ENCODE measurements at places on chromosomes 3 and 15.

DNA sequence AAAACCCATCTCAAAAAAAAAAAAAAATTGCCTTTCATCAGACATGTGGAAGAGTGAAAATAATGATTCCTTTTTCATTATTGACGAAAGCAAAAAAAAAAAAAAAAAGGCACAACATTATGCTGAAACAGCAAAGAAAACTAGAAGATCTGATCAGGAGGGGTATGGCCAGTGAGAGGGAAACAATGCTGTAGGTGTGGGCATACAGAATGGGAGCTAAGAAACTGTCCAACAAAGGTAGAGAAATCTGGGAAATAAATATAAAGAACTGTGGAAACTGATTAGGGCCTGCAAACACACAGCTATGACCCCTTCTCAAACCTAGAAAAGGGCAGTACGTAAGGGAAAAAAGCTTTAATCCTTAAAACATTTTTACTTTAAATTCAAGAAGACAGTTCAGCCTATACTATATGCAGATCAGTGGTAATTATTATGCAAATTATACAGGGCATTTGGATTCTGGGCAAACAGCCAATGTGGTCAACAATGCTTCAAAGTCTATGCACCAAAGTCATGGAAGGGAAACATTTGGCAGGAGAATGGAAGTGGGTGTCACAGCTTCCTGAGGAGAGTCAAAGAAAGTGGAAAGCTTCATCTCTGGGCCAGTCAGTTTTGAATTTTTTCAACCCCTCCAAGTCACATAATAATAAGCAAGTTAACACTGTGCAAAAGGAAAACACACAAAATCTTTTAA is 68.3 kb upstream of the SLC12A8 start:
- no peak for DNase-seq

DNA sequence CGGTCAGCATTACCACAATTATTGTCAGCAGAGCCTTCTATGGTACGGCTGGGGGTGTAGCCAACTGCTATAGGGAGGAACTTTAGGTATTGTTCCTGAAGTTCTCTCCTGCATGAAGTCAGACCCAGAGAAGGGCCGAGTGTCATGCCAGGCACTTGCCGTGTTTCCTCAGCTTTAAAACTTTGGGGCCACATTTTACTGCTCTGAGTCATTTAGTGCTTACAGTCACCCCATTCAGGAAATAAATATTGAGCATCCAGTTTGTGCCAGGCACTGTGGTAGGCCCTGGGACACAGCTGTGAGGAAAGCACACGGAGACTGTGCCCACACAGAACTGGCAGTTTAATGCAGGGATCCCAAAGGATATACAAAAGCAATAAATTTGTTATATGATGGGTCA is 54.5 kb upstream of the APEH start:
- DNase-seq, result peak; percentile 12

- no peak for DNase-seq
These were observed 866.9 kb downstream of the ROBO1 start for GRCh38 chr3:78900880-78901279.

DNA sequence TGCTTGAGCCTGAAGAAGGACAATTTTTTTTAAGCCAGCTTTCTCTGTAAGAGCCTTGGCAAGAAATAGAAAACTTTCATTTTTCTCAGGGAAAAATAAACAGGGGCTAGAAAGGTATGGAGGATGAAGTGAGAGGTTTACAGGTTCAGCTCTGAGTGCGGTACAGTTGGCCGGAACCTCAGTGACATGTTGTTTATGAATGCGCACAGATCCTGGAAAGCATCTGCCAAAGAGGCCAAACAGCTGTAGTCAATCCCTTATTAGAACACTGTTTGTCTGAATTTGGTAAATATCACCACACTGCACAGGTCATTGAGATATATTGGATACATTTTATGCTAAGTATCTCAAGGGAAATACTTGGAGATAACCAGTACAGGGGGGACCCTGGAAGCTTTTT is 561.8 kb upstream of the MDFIC2 start:
- no peak for DNase-seq

DNA sequence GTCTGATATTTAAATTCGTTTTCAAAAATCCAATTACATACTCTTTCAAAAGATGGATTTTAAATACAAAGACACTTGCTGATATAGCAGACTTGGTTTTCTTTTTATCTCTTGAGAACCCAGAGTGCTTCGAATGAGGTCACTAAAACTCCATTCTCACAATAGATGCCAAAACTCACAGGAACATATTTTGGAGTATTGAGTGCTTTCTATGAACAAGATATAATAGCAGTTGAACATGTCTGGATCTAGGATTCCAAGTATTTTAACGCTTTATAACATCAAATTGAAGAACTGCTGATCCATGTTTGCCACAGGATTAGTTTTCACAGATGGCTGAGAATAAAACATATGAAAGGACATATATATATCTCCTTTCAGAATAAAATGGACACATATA is 113.2 kb downstream of the SAMMSON start:
- DNase-seq, result no peak

GRCh38 chr3:99852851-99853250 is 35.2 kb downstream of the CMSS1 start:
- no peak for DNase-seq

DNA sequence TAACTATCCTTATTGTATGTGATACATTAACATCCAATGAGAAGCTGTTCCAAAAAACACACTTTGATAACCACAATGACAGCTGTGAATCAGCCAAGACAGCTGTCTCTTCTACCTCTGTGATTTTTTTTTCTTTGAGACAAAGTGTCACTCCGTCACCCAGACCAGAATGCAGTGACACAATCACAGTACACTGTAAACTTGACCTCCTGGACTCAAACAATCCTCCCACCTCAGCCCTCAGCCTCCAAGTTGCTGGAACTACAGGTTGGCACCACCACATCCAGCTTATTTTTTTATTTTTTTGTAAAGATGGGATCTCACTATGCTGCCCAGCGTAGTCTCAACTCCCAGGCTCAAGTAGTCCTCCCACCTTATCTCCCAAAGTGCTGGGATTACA is 73.5 kb upstream of the TMCO5A start:
- no peak for DNase-seq

DNA sequence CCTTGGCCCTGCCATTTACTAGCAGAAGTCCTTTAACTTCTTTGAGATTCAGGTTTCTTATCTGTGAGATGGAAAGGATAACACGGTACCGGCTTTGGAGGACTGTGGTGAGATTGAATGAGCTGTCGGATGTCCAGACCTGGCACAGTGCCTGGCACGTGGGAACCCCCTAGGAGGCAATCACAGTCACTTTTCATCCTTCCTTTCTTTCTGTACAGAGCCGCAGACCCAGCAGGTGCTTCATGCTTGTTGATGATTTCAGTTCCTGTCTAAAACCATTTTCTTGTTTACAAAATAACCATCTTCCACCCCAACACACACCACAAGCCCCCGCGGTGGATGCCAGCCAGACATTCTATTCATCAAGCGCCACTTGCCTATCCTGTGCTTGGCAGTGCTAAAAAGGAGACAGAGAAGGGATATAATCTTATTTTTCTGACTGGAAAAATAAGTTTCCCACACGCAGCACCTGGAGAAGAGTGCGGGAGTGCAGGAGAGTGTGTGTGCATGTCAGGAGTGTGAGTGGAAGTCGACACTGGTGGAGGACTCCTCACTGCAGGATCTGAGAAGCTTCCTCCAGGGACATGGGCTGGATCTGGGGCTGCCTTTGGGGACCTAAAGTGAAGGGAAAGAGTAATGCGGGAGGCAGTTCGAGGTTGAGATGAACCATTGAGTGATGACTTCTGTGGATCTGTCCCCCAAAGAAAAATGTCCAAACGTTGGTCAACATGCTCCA is 85.7 kb downstream of the ST6GAL1 start:
- DNase-seq, result no peak

DNA sequence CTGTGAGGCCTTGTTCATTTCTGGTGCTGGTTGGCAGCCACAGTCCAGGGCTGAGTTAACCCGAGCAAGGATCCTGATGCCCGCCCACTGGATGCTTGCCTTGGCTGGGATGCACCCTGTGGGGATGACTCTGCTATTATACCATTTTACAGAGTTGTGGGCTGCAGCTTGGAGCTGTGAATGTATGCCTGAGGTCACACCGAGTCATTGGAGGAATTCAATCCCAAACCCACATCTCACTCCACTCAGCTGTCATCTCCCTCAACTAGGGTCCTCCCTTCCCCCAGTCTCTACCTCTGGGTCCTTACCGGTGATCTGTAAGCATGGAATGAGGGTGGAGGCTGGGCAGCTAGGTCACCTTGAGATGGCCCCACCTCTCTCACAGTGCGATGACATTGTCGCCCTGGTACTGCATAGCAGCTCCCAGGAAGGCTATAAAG is 22.1 kb downstream of the MAPKAPK3 start:
- DNase-seq, result peak; percentile 43

DNA sequence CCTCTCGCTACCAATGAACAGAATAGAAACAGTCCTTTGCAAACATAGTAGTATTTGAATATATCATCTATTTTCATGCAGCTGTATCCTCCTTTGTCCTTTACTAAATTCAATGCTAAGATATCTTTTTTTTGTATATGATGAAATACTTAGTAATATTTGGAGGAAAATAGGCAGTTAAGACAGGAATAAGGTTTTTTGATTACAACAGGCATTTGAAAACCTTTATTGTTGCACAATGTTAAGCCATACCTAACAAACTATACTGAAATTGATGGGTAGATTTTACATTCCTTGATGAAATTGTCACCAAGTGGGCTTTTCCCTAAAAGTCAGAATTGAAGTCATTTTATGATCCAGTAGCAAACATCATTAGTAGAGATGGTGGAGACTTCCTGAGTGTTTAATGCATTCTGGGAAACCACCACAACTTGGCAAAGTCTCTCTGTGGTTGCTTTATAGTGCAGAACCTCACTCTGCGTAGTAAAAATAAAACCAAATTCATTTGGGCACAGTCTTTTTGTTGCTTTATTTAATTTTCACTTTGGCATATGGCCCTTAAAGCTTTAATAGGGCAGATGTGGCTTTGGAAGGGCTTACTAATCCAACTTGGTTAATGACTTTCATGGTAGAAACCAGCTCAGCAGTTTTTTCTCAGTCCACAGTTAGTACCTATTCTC is 216.0 kb downstream of the DIPK2A start:
- no peak for DNase-seq

DNA sequence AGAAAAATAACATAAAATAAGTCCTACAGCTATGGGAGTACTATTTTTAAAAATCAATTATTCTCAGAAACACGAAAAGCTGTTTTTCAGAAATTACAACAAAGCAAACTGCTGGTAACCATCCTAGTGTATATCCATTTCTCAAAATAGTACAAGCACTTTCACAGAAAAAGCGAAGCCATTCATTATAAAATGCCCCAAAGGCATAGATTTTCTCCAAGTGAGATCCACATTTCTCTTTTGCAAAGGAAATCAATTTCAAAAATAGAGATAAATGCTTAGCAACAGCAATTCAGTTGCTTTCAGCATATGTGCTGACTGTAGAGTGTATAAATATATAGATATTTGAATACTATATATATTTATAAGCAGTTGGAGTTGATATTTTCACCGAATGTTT is 1266.3 kb downstream of the SI start:
- DNase-seq, result no peak

GRCh38 chr15:94004697-94005096 is 226.7 kb upstream of the MCTP2 start:
- no peak for DNase-seq

- no peak for DNase-seq
These were observed 4.6 kb downstream of the PLSCR2 start for GRCh38 chr3:146464783-146465182.

DNA sequence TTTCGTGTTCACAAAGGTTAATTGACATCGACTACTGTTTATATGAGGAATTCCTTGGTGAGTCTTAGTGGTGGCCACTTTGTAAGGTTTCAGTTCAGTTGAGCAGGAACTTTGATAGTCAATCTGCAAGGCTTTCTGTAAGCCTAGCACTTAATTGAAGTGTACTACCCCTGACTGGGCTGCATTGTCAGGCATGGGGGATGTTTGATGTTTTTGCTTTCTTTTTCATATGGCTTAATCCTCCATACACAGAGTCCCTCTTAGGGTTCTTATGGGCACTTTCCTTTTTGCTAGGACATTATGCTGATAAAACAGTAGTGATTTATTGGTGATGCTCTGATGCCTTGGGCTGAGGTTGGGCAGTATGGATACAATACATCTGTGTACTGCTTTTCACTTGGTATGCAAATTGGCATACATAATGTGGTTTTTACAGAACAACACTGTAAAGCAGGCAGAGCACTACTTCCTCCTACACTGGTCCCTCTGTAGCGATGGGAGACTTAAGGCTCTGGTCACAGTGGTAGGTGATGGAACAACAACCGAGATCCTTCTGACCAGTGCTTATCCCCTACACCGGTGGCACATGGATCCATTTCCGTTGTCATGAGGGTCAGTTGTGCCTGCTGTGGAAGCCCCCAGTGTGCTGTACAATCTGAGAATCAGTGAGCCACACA is 261.0 kb downstream of the MFSD1 start:
- DNase-seq, result no peak

- no peak for DNase-seq
These were observed 747.3 kb downstream of the CADM2 start for GRCh38 chr3:85706130-85706529.

GRCh38 chr15:67765701-67766100 is 59.6 kb upstream of the SKOR1 start:
- DNase-seq, result no peak

DNA sequence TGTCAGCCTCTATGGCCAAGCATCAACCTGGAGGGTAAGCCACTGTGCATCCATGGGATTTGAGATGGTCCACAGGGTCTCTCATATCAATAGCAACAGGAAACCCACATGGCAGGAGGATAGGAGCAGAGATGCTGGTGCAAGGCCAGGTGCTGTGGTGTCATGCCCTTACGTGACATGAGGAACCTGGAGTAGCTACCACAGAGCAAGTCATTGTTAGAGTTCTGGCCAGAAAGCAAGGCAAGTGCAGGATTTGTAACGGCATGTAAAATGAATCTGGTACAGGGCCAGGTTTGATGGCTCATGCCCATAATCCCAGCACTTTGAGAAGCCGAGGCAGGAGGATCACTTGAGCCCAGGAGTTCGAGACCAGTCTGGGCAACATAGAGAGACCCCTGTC is 14.8 kb upstream of the ZNF774 start:
- no peak for DNase-seq

- DNase-seq, result no peak
These were observed 90.7 kb downstream of the C3orf70 start for GRCh38 chr3:185062191-185062590.

DNA sequence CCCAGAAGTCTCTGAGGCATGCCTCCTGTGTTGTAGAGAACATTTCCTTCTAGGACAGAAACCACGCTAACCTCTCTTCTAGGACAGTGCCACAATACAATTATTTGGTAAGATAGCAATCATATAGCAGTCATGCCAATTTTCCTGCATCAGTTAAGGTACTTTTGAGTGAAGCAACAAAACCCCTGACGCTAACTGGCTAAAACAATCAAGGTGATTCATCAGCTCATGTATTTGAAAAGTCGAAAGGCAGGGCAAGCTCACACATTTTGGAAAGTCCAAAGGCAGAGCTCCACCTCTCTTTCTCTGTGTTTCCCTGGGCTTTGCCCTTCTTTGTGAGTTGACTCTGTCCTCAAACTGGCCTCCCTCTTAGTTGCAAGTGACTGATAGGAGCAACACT is 10.1 kb downstream of the TERC start:
- no peak for DNase-seq

GRCh38 chr15:63066272-63066671 is 23.7 kb downstream of the TPM1 start:
- no peak for DNase-seq
